Fibroblast of gingiva (primary cell): ENCODE measurements at places on chromosomes 7 and 10.

DNA sequence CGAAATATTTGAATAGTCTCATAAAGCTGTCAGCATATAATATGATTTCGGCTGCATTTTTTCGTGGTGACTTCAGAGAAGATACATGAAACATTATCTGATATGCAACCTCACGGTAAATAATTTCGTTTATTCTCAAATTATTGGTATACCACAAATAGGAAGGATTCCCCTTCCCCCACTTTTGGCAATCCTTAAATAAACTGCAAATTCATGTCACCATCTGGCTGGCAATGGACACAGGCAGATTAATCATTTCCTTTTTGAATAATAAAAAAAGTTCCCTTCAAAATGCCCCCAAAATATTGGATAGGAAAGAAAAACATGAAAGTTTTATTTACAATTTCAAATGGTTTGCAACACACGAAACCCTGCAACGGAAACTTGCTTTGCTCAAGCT is 234.5 kb upstream of the MEOX2 start:
- DNase-seq, result no peak

- no peak for DNase-seq
These were observed 980.0 kb downstream of the DNAJB9 start for GRCh38 chr7:109549471-109550193.

- DNase-seq, result peak; percentile 85
These were observed 185.1 kb upstream of the PRPS1L1 start for GRCh38 chr7:18212758-18213157.

GRCh38 chr7:80735330-80735729 is 96.9 kb downstream of the CD36 start:
- no peak for DNase-seq

DNA sequence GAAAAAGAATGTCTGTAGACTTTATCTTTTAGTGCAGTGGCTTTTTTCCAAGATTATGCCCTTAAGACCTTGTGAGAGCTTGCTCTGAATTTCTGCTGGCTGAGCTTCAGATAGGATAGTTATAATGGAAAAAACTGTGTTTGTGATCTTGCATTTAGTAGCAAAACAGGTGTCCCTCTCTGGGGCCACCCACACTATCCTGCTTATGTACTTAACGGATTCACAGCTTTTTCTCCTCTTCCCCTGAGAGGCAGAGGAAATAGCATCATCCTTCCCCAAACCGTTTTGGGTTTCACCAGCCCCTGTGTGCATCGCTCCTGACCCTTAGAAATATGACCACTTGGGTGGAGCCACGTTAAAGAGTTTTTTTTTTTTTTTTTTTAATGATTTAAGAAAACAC is 101.2 kb downstream of the RAB18 start:
- no peak for DNase-seq

- no peak for DNase-seq
These were observed 392.6 kb upstream of the SHH start for GRCh38 chr7:156204820-156205219.

DNA sequence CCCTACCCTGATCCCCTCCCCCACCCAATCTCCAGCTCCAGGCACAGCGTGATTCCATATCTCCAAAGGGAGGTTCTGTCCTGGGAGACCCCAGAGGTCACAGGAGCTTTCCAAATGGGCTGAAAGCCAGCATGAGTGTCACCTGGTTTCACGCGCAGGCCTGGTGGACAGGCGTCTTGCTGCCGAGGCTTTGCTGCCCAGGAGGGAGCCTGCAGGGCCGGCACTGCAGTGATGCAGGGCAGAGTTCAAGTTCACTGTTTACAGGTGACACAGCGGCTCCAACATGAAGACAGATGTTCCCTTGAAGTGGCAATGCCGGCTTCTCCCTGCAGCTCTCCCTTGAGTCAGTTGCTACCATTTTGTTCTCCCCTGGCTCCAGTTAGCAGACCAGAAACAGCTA is 104.3 kb downstream of the TCERG1L start:
- DNase-seq, result no peak

DNA sequence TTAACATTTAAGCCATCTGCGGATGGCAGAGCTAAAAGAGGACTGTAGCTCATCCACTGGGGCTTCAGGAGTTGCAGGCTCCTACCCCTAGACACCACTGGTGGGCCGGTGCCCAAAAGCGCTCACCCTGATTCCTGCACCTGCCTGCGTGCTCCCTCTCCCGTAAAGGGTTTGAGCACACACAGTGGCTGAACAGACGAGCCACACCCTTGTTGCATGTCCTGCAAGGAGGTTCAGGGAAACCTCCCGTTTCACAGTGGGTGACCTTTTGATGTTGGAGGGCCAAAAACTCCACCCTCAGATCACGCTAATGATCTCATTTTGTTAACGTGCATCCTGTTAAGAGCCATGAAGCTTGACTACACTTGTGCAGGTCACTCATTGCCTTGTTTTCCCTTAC is 37.9 kb downstream of the SYPL1 start:
- DNase-seq, result no peak

DNA sequence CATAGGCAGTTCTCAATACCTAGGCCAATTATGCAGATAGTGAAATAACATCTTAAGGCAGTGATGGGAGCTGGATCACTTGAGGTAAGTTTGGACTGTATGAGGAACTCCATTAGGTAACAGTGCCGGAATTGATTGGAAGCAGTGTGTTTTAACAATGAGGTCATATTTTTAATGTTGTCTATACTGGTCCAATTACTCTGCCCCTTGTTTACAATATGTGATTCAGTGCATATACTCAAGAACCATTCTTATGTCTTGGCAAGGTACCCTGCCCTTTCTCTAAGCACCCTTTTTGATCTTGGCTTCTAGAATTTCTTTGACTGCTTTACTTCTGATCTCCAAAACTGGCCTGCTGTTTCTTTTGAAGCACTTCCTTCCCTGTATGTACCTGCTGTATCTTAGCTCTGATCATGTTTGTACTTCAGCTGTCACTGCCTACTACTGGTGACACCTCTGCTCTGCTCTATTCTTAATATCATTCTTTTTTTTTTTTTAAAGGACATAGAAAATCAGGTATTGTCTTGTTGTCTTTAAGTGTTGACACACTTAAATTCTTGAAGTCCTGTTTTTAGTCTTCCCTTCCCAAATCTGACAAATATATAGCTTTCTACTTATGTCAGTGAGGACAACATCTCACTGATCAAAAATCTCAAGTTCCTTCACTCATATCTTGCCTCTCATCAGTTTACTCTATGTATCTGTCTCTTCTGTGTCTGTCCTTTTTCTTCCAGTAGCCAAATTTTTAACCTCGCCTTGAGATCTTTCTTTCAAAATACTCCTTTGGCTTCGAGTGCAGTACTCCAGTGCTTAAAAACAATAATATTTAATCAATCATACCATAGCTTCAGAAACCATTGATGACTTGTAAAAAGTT is 46.4 kb upstream of the RPA3 start:
- DNase-seq, result no peak

GRCh38 chr10:110006358-110007160 is 1.2 kb upstream of the ADD3 start:
- DNase-seq, result peak; percentile 74

GRCh38 chr7:150357771-150358427 is 10.7 kb upstream of the REPIN1 start:
- no peak for DNase-seq

GRCh38 chr10:36254199-36254598 is 612.1 kb upstream of the FZD8 start:
- peak; percentile 16 for DNase-seq

- peak; percentile 18 for DNase-seq
These were observed 418.5 kb upstream of the SEMA3A start for GRCh38 chr7:84612981-84613681.
